ENCODE measurements at places on chromosomes 5 and 9.

DNA sequence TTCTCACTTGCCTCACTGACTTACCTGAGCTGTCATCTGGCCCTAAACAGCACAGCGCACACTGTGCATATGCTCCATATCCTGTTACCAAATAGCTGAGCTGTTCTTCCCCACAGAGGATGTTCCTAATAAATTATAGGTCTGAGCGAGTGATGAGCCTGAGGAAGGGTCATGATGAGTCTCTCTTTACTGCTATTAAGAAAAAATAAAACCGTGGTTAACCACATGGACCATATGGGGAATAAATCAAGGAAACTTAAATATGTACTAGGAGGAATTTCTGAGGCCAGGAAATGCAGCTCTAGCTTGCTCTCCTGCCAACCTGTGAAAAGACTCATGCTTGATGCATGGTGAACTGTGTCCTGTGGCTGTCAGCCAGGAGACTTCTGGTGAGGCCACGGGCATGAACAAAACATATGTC lies 424.8 kb upstream of the DMAC1 start:
- H3K4me3 ChIP-seq = no peak overlapping the region
- no peaks in the 10 kb centered on the region for H3K27me3 ChIP-seq
- H3K27ac ChIP-seq = no peak overlapping the region
- DNase-seq = no peak
- H3K36me3 ChIP-seq = no peaks in the 10 kb centered on the region
- no peaks in the 10 kb centered on the region for H3K4me1 ChIP-seq

GRCh38 chr5:63963926-63964325 lies 1.7 kb upstream of the HTR1A start:
- H3K4me1 ChIP-seq = no peaks in the 10 kb centered on the region
- H3K27me3 ChIP-seq = peaks cover 16% of the 10 kb centered on the region
- no peak overlapping the region for H3K27ac ChIP-seq

DNA sequence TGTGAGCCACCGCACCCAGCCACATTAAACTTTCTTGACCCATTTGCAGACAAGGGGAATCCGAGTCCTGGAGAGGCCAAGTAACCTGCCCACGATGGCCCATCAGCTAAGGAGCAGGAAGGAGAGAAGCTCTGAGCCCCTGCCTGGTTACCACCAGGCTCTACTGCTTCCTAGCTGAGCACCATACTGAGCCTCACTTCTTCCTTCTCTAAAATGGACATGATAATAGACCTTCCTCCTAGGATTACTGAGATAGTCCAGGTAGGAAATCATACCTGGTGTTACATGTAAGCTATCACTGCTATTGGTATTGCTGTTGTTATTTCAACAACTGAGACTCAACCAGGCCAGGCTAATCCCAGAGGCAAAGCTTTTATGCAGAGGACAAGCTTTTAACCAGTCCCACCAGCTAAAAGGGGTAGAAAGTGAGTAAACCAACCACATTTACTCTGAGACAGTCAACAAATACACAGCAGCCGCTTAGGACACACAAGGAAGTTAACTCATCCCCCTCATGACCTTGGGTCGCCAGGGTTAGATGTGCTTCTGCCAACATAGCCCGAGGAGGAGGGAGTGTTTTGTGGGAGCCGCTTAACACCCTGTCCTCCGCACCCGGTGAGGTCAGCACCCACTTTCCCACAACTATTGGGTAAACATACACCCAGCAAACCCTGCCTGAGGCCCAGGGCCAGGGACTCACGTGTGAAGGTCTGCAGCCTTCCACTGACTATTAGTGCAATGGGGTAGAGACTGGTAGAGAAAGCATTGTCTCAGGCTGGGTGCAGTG lies 20.6 kb upstream of the PTGES start:
- no peaks in the 10 kb centered on the region for H3K36me3 ChIP-seq
- H3K27ac ChIP-seq = no peak overlapping the region
- no peak overlapping the region for H3K4me3 ChIP-seq
- no peak for DNase-seq
- peaks cover 17% of the 10 kb centered on the region for H3K4me1 ChIP-seq

- no peaks in the 10 kb centered on the region for H3K4me1 ChIP-seq
These were observed 101.1 kb downstream of the NFIB start for GRCh38 chr9:14212697-14213420.

DNA sequence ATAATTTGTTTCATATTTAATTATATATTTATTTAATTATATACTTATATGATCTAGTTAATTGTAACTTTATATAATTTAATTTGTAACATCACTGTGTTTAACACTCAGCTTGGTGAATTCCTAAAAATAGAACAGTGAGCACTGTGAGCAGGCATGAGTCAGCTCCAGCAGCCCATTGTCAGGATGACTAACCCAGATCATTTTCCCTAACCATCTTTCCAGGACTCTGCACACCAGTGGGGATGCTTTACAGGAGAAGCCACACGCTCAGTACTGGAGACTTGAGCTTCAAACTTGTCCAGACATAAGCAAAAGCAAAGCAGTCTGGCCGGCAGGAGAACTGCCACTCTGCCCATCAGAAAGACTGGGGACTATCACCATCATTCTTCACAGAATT lies 446.2 kb upstream of the TRPC7 start:
- H3K36me3 ChIP-seq = no peaks in the 10 kb centered on the region
- DNase-seq = no peak
- H3K4me1 ChIP-seq = no peaks in the 10 kb centered on the region
- no peak overlapping the region for H3K4me3 ChIP-seq
- no peaks in the 10 kb centered on the region for H3K27me3 ChIP-seq
- H3K27ac ChIP-seq = no peak overlapping the region

- DNase-seq = no peak
- peaks cover 10% of the 10 kb centered on the region for H3K36me3 ChIP-seq
- H3K4me3 ChIP-seq = no peak overlapping the region
These were observed 25.6 kb downstream of the LYRM7 start for GRCh38 chr5:131196331-131196730.

GRCh38 chr5:142356349-142356715 lies 31.5 kb upstream of the SPRY4 start:
- H3K4me1 ChIP-seq = peaks cover 26% of the 10 kb centered on the region
- H3K27me3 ChIP-seq = peaks cover 24% of the 10 kb centered on the region
- no peak for DNase-seq
- H3K27ac ChIP-seq = peak overlapping the region; percentile 92

DNA sequence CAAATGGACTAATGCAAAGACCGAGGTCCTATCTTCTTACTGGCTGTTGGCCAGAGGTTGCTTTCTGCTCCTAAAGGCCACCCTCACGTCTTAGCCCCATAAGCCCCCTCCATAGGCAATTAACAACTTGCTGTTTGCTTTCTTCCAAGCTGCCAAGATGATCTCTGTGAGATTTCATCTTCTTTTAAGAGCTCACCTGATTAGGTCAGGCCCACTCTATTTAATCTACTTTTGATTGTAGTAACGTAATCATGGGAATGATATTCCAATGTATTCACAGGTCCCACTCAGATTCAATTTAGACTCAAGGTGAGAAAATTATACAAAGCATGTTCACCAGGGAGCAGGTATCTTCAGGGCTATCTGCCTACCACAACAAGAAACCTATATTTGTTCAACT lies 84.4 kb upstream of the RAD23B start:
- H3K27ac ChIP-seq = no peak overlapping the region
- H3K27me3 ChIP-seq = peaks cover 2% of the 10 kb centered on the region
- H3K4me1 ChIP-seq = no peaks in the 10 kb centered on the region

DNA sequence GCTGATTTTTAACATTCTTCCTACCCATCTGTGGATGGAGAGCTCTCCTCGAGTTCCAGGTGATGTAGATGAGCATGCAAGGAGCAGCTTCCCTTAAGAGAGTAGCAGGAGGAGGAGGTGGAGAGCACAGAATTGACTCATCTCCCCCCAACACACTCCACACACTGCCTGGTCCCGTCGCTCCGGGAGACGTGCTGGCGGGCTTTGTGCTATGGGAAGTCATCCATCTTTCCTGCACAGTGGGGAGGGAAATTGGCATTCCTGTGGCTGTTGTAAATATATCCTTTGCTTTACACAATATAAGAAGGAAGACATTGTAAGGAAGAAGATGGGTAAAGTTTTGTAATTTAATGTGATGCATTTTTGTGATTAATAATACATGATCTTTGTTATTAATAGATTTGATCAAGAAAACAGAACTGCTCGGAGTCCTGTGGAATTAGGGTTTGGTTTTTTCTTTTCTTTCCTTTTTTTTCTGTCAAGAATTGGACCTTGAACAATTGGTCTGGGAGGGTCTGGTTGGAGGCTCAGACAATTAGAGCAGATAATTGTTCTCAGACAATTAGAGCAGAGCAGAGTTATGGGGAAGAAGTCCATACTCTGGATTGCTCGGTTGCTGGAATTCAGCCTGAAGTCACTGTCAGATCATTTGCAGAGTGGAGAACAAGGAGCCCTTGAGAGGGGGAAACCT lies 297.8 kb downstream of the GADD45G start:
- no peaks in the 10 kb centered on the region for H3K4me1 ChIP-seq
- H3K27ac ChIP-seq = no peak overlapping the region
- no peak for DNase-seq
- H3K36me3 ChIP-seq = no peaks in the 10 kb centered on the region

GRCh38 chr5:75640395-75640794 lies 29.1 kb downstream of the ANKDD1B start:
- peaks cover 3% of the 10 kb centered on the region for H3K4me1 ChIP-seq
- DNase-seq = no peak
- no peaks in the 10 kb centered on the region for H3K36me3 ChIP-seq
- H3K27ac ChIP-seq = no peak overlapping the region

- H3K4me3 ChIP-seq = no peak overlapping the region
- H3K27ac ChIP-seq = peak overlapping the region; percentile 95
- DNase-seq = peak; percentile 20
- peaks cover 18% of the 10 kb centered on the region for H3K36me3 ChIP-seq
- H3K27me3 ChIP-seq = no peaks in the 10 kb centered on the region
These were observed 2.7 kb upstream of the IRF1 start for GRCh38 chr5:132493241-132493640.

DNA sequence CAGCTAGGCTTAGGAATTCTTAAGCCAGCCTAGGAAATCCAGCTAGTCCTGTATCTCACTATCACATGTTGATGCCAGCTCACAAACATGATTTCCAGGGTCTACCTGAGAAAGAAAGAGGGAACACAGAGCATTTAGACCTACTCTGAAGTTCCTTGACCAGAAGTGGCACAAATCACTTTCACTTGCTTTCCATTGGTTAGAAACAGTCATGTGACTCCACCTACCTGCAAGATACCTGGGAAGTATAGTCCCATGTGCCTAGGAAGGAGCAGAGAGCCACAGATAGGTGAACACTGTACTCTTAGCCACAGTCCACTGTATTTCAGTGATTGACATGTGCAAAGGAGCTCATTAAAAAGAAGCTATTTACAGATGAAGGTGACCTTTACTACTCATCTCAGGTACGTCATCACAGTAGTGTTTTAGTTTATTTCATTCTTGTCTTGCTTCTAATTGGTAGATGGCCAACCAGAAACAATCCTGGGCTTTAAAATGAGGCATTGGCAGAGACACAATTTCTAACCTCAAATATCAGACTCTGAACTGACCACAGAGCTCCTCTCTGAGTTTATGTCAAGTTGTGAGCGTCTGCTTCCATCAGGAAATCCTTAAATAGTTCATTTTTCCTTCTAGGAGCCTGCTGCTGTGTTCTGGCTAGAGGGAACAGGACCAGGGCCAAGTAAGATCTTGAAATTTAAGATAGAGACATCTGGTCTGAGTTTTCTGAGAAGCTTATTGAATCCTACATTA lies 340.7 kb downstream of the TLE4 start:
- H3K27me3 ChIP-seq = no peaks in the 10 kb centered on the region
- no peaks in the 10 kb centered on the region for H3K4me1 ChIP-seq
- DNase-seq = no peak
- no peaks in the 10 kb centered on the region for H3K36me3 ChIP-seq
- H3K27ac ChIP-seq = no peak overlapping the region
- H3K4me3 ChIP-seq = no peak overlapping the region

- H3K27ac ChIP-seq = no peak overlapping the region
- H3K36me3 ChIP-seq = peaks cover 72% of the 10 kb centered on the region
- H3K4me1 ChIP-seq = peaks cover 2% of the 10 kb centered on the region
- H3K27me3 ChIP-seq = no peaks in the 10 kb centered on the region
- H3K4me3 ChIP-seq = no peak overlapping the region
These were observed 13.3 kb downstream of the HMMR start for GRCh38 chr5:163473635-163474243.

- no peaks in the 10 kb centered on the region for H3K27me3 ChIP-seq
- H3K4me3 ChIP-seq = no peak overlapping the region
- H3K36me3 ChIP-seq = no peaks in the 10 kb centered on the region
- H3K4me1 ChIP-seq = no peaks in the 10 kb centered on the region
- no peak overlapping the region for H3K27ac ChIP-seq
These were observed 197.7 kb downstream of the PRELID2 start for GRCh38 chr5:145637396-145637795.

DNA sequence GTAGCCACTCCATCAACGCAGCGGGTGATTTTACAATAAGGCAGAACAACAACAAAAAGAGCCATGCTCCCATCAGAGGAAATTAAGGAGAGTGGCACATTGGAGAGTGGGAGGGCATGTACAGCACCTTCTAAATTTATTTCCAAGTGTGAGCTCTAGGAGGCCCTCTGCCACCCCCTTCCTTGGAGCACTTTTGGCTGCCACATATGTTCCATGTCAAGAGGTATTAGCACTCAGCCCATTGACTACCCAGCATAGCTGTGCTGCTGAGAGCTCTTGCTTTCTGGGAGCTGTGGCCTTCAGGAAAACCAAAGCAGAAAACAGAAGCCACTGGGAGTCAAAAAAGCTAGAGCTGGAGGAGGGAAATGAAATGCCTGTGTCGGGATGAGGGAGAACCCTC lies 200.2 kb upstream of the PANK3 start:
- no peak overlapping the region for H3K27ac ChIP-seq
- DNase-seq = no peak
- H3K36me3 ChIP-seq = no peaks in the 10 kb centered on the region
- H3K27me3 ChIP-seq = no peaks in the 10 kb centered on the region
- no peaks in the 10 kb centered on the region for H3K4me1 ChIP-seq

- peaks cover 22% of the 10 kb centered on the region for H3K27me3 ChIP-seq
- peaks cover 3% of the 10 kb centered on the region for H3K36me3 ChIP-seq
- peak; percentile 35 for DNase-seq
These were observed 1.6 kb upstream of the BRINP1 start for GRCh38 chr9:119370816-119371215.

DNA sequence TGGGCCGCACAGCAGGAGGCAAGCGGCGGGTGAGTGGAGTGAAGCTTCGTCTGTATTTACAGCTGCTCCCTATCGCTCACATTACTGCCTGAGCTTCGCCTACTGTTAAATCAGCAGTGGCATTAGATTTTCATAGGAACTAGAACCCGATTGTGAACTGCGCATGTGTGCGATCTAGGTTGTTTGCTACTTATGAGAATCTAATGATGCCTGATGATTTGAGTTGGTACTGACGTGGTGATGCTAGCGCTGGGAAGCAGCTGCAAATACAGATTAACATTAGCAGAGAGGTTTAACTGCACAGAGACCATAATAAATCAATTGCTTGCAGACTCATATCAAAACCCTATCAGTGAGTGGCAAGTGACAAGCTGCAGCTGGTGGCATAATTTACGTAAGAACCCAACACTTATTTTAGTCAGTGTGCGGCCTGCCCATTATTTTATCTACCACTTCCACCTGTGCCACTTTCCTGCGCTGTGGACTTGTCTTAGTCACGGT lies 133.4 kb upstream of the CDH9 start:
- H3K27me3 ChIP-seq = no peaks in the 10 kb centered on the region
- no peaks in the 10 kb centered on the region for H3K4me1 ChIP-seq
- DNase-seq = no peak
- no peaks in the 10 kb centered on the region for H3K36me3 ChIP-seq
- H3K4me3 ChIP-seq = no peak overlapping the region
- no peak overlapping the region for H3K27ac ChIP-seq

- DNase-seq = no peak
- H3K27ac ChIP-seq = no peak overlapping the region
- H3K4me3 ChIP-seq = no peak overlapping the region
- H3K4me1 ChIP-seq = no peaks in the 10 kb centered on the region
These were observed 175.1 kb upstream of the PITX1 start for GRCh38 chr5:135208903-135209721.

GRCh38 chr9:75531588-75531987 lies 358.9 kb upstream of the PCSK5 start:
- H3K36me3 ChIP-seq = no peaks in the 10 kb centered on the region
- H3K27ac ChIP-seq = no peak overlapping the region
- DNase-seq = no peak
- no peaks in the 10 kb centered on the region for H3K4me1 ChIP-seq

Measured in activated CD8-positive, alpha-beta T cell treated with anti-CD3 and anti-CD28 coated beads, Interleukin-2, amount 10 ng/mL, durations not matched to agents 7 days and 5 days (primary cell).